ENCODE measurements at places on chromosomes 4 and X.

- DNase-seq = no peak
Measured at GRCh38 chrX:66756717-66757116, 117.8 kb upstream of the EDA2R start.

GRCh38 chr4:124810827-124811226, 98.3 kb upstream of the ANKRD50 start:
- no peak for DNase-seq

DNA sequence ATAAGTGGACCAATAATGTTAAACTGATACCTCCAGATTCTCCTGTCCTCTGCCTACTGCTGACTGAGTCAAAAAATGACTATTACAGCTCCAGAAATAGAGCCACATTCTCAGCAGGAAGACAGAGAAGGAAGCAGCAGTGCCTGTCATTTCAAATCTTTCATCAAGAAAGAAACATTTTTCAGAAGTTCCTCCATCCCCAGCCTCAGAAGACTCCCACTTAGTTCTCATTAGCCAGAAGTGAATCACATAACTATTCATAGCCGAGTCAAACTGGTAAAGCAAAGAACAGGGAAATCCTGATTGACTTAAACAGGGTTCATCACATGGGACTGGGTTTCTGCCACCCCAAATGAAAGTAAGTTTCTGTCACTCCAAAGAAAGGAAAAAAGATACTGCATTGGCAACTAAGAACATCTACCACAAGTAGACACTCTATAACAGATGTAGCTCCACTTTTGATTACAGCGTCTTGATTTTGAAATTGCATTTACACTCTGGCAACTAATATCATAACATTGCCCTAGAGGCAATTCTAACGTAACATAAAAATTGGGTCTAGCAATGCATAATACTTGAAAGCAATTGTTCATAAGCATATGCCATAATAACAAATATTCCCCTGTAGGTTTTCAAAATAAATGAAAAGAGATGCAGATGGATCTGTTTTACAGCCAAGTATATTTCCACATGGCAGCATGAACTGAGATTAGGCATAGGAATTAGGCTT, 599.8 kb downstream of the GALNTL6 start:
- no peak for DNase-seq

DNA sequence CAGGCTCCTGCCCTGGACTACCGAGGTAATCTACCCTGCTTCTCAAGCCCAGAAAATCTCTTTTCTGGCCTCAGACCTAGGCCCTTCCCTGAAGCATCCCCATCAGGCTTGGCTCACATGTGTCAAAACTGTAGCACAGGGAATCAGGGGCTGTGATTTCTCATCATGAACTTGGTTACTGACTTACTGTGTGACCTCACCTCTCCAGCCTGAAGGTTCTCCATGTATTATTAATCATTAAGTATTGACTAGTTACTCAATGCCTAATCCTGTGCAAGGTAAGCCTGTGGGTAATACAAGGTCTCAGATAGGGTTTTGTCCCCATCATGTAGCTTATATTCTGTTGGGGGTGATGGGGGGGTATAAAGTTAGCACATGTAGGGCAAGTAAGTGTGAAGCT, 6.8 kb downstream of the SRPX2 start:
- no peak for DNase-seq

- no peak for DNase-seq
Measured at GRCh38 chr4:5926598-5926997, 33.7 kb upstream of the CRMP1 start.

DNA sequence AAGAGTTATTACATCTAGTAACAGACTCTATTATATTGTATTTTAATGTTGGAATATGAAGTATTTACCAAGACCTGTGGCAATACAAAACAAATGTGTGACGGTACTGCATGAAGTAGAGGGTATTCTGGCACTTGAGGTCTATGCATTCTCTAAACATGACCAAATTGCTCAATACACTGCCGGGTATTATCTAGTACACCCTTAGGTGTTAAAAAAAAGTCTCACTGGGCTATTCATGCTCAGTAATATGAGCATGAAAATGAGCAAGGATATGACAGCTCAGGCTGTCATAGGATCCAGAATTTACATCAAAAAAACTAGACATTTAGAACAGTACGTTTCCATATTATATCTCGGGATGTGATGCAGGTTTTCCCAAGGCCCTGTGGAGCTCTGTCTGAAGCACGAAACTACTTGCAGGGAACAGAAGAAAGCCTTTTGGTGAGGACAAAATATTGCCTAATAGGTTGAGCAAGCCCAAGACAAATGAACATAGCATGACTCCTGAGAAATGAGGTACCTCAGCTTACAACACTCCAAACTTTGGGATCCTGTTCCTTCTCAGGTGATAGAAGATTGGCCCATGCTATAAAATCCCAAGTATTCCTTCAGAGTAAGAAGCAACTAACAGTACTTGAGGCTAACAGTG, 74.1 kb upstream of the MAOA start:
- DNase-seq = no peak

- DNase-seq = no peak
Measured at GRCh38 chr4:61440321-61440720, 240.2 kb downstream of the ADGRL3 start.

DNA sequence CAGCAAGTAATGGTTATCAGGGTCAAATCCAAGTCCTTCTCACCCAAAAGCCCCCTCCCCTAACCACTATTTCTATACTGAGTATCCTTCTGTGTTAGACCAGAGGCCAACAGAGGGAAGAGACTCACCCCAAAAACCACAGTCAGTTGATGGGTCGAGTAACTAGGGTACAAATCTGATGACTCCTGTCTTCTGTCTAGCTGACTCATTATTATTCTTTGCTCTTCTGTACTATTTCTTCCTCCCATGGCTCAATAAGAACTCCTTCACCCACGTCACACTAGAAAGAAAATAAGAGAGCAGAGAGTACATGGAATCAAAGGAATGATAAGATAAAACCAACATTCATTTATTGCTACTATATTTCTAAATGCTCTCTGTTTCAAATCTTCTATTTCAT, 2.0 kb downstream of the RAB40A start:
- DNase-seq = no peak

DNA sequence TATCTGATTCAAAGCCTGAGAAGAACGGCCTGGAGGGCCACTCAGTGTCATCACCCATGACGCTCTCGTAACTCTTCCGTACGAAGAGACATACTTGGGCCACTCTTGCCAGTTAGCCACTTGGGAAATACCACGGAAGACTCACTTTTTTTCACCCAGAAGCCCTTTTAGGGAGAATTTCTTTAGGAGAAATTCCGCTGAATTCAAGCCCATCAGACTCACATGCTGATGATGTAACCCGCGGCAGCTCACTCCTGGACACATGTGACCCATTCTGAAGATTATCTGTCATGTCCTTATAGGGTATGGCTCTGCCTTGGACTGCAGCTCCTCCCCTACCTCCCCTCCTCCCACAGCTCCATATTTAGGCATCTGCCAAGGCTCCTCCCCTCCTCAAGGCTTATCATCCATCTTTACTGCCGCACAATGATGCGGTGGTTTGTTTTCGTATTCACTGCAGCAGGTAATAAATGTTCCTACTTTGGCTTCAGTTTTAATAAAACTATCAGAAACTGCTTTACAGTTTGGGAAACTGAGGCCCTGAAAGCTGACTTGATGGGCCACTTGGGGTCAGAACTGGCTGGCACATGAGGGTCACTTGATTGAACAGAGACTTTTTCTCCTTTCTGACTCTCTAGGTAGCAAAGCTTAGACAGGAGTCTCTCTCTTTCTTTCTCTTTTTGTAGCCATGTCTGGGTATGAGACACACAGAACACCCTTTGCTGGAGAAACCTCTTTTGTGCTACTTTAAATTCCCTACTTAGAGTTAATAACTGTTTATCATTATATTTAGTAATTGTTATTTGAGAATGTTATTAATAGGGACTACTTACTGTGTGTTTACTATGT, 42.1 kb downstream of the RHOH start:
- DNase-seq = peak; percentile 57

- DNase-seq = no peak
Measured at GRCh38 chr4:138609943-138610350, 367.8 kb upstream of the SLC7A11 start.

DNA sequence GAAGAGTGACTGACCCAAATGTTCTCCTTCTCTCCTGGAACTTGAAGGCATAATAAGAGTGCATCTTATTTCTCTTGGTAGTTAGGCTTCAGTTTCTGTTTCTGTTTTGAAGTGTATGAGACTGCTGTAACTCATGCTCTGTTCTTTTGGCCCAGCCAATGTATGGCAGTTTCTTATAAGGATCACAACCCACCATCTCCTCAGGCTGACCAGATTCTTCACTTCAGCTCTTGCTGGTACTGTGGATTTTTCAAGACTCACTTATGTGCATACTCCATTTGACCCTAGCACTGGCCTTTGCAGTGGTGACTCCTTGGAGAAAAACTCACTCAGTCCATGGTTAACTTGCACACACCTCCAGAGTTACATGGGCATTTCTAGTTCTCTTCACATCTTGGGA, 9.6 kb upstream of the YTHDC1 start:
- no peak for DNase-seq

GRCh38 chr4:68348577-68348976, 1.3 kb downstream of the YTHDC1 start:
- DNase-seq = no peak
